NCI-H187 treated with DMSO at 0.1 percent for 48 hours (cell line): ENCODE measurements at places on chromosomes 4 and X.

GRCh38 chr4:10577508-10578426 is 106.8 kb downstream of the CLNK start:
- no peak for DNase-seq

DNA sequence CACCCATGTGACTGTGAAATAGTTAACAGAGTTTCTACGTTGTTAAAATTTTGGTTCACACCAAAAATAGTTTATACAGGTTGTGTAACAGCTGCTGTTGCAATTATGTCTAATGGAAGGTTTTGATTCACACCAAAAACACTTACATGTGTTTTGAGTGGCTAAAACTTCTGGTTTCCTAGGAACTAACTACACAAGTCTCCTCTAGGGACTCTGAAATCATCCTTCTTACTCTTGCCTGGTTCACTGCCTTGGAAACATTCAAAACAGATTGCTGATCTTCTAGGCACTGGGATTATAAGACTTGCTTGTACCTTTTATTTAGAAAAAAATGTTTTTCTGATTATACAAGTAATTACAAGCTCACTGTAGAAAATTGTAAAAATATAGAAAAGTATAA is 14.9 kb upstream of the MORC4 start:
- DNase-seq = no peak

DNA sequence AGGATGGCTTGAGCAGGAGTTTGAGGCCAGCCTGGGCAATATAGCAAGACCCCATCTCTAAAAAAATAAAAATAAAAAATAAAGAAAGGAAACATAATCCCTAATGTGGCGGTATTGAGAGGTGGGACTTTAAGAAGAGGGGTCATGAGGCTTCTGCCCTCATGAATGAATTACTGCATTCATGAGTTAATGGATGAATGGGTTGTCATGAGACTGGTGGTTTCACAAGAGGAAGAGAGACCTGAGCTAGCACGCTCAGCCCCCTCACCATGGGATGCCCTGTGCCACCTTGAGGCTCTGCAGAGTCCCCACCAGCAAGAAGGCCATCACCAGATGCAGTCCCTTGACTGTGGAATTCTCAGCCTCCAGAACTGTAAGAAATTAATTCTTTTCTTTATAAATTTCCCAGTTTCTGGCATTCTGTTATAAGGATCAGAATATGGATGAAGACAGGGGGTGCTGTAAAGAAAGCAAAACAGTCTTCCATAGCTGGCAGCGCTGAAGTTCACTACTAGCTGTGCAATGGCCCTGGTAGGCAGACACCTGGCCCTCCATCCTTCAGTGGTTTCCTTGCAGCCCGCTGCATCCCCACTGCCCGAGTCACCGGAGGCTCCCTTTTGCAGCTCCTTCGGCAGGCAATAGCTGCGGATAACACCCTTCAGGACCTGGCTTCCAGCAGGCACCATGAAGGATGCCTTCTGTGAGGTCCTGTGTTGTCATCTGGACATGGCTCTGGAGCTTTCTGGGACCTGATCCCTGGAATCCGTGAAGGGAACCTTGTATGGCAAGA is 44.8 kb upstream of the NSG1 start:
- no peak for DNase-seq

DNA sequence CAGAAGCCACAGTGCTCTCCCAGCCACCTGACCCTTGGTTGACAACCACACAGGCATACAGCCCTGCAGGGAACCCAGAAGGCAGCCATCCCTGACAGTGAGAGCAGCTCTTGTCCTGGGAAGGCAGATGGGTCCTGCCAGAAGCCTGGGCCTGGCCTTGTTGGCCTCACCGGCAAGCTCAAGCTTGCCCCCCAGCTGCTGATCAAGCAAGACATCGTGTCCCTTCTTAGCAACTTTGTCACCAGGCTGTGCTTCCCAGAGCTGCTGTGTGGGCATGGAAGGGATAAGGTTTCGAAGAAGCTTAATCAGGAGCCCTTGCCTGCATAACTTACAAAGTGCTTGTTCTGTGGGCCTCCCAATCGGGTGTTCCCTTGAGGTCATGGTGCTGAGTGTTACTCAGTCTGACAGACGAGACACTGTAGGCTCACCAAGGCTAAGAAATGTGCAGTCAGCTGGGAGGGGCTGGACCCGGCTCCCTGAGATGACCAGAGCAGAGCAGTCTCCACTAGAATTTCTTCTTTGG is 6.8 kb upstream of the ABLIM2 start:
- DNase-seq = no peak

- no peak for DNase-seq
Observed at GRCh38 chrX:47283015-47283771, 50.4 kb downstream of the USP11 start.

DNA sequence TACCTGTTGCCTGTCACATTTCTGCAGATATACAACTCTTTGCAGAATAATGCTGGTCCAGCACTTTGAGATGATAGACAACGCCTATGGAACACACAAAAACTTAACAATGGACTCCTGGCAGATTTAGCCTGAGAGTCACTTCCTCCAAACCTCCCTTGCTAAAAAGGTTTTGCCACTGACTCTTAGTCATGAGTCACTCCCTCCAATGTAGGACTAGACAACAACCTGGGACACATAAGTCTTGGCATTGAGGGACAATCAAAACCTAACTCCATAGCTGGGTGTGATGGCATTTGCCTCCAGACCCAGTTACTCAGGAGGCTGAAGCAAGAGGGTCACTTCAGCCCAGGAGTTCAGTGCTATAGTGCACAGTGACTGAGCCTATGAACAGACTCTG is 22.0 kb upstream of the EIF4E start:
- no peak for DNase-seq
